ENCODE measurements at places on chromosomes 2 and 18. TPM values are rescaled to one million over a fixed set of nuclear protein-coding genes. Genes with fewer than 3 reads are reported as not detected.

Gene PLEKHH2
- 19.2 TPM for polyA plus RNA-seq

Gene MEIS1
- polyA plus RNA-seq: 9.2 TPM

Gene GAL3ST2
- polyA plus RNA-seq: not detected

Gene RAMP1
- polyA plus RNA-seq: 38.6 TPM

Gene ADCYAP1
- 53.7 TPM for polyA plus RNA-seq

Gene GCG
- polyA plus RNA-seq: not detected

Gene ACMSD
- polyA plus RNA-seq: not detected

Gene IKZF2
- 3.0 TPM for polyA plus RNA-seq

Gene GREB1
- 0.32 TPM for polyA plus RNA-seq

Gene ATL2
- 872 TPM for polyA plus RNA-seq

Gene PPP1R1C
- polyA plus RNA-seq: 2.3 TPM

Gene SLC30A3
- not detected for polyA plus RNA-seq

Gene MARCO
- polyA plus RNA-seq: not detected

Gene C1GALT1C1L
- polyA plus RNA-seq: 2.1 TPM

Gene NMUR1
- not detected for polyA plus RNA-seq

Gene GPR45
- polyA plus RNA-seq: not detected
